ENCODE measurements at places on chromosomes 7 and 10. TPM values are rescaled to one million over a fixed set of nuclear protein-coding genes. Genes with fewer than 3 reads are reported as not detected.

Gene SCART1
- 1.1 TPM for total RNA-seq

Gene ERVW-1
- total RNA-seq, result not detected

- DNase-seq, result no peak
These were observed 575 bp downstream of the PLPP4 start for GRCh38 chr10:120457431-120458172.

DNA sequence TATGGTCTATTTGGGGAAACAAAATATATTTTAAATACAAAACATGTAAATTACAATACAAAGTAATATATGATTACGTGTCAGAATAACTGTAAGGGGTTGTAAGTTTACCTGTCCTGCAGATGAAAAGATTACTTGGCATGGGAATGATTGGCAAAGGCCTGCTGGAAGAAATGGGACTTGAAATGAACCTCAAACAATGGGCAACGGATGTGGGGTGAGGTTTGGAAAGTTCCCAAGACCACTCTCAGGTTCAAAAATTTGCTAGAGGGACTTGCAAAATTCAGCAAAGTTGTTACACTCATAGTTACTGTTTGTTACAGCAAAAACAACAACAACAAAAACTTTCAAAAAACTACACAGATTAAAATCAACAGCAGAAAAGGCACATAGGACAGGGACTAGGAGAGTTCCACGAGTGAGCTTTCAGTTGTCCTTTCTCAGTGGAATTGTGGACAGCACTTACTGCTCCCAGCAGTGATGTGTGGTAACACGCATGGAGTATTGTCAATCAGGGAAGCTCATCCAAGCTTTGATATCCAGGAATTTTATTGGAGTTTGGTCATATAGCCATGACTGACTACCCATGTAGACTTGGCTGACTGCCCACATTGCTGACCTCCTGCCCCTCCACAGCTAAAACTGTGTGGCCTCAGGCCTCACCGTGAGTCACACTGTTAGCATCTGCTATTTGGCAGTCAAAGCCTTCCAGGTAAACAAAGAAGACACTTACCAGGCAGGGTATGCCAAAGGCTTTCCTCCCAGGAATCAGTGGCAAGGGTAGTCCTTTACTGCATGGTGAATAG lies 43.8 kb downstream of the EXOC6 start:
- peak; percentile 98 for DNase-seq

- DNase-seq, result no peak
These were observed 19.8 kb downstream of the JCAD start for GRCh38 chr10:30039567-30039966.

- peak; percentile 85 for DNase-seq
These were observed 56.7 kb downstream of the MKI67 start for GRCh38 chr10:128069351-128070051.

All from bronchial epithelial cell (primary cell).